ENCODE measurements at places on chromosomes 1 and 21.

DNA sequence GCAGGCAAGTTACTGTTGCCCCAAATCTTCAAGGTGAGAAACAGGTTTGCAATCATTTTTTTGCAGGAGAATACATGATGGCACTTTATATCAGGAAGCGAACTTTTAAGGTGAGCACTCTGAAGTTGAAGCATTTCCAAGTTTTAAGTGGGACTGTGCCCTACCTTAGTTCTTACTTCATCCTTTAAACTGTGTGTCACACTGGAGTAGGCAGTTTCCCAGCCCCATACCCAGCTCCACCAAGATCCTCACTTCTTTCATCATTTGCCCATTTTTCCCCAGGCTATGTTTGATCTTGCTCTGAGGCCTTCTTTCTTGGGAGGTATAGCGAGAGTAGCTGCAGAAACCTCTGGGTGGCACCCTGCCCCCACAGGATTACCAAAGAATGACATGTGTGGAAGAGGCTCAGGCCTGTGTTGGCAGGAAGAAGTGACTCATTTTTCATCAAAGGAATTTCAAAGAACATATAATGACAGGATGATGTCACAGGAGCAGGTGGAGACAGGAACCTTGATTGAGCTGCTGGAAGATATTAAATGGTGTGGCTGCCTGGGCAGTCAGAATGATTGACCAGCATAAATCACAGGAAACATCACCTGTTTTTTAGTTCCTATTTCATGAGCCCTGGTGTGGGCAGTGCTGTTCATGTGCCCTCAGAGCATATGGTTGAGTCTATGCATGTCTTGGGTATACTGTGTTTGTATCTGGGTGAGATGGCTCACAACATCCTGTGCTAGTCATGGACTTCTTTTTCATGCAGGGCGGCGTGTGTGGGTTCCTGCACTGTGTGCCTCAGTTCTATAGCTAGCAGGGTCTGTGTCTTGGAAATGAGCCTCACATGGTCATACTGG, 20.8 kb upstream of the MACF1 start:
- DNase-seq: peak; percentile 91

- DNase-seq: no peak
These were observed 116.1 kb downstream of the HLCS start for GRCh38 chr21:36850372-36850771.

GRCh38 chr1:182608845-182609610, 4.8 kb upstream of the RGS16 start:
- DNase-seq: no peak

- no peak for DNase-seq
These were observed 12.7 kb upstream of the CRNN start for GRCh38 chr1:152426731-152427130.

DNA sequence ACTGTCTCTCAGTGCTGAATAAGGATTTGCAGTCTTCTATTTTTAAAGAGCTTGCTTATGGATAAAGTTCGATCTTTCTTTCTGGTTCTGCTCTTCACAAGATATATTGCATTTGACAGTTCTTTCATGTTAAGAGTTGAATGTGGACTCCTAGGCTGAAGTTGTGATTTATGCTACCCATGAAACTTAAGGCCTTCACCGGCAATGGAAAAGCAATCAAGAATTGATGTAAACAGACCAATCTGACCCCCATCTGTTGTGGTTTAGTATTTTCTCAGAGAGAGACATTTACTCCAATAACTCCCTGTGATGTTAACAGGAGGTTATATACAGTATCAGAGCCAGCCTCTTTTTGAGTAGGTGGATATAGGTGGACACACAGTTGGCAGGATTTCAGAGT, 165.8 kb downstream of the PAPPA2 start:
- DNase-seq: no peak

GRCh38 chr1:53592521-53592982, 133.4 kb downstream of the DMRTB1 start:
- DNase-seq: no peak

- no peak for DNase-seq
These were observed 47.1 kb upstream of the IRF2BP2 start for GRCh38 chr1:234656944-234657654.

- DNase-seq: no peak
These were observed 9.1 kb upstream of the IRF2BP2 start for GRCh38 chr1:234619071-234619480.

GRCh38 chr1:6935361-6935883, 150.2 kb downstream of the CAMTA1 start:
- DNase-seq: no peak

DNA sequence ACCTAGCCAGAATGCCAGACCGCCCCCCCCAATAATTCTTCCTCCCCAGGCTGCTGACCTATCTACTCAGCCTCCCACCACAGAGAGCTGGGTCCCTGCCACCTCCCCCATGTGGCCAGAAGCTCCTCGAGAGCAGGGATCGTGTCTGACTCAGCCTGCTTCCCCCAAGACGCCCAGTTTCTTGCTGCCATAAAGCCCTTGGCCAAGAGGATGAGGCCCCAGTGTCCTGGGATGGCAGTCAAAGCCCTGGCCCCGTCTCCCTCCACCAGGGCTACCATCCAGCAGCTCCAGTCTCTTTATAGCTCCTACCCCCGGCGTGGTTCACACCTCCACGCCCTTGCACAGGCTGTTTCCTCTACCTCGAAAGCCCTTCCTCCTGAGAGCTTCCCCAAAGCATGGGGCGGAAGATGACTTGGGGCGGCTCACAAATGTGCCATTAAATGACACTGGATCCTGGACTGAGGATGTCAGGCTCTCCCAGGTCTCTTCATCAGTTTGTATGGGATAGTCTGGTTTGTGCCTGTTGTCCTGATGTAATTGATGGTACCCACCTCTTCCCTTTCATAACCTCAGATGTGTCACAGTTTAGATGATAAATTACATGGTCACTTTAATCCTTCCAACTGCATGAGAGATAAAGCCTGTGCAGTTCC, 13.2 kb downstream of the ADGRB2 start:
- DNase-seq: no peak

DNA sequence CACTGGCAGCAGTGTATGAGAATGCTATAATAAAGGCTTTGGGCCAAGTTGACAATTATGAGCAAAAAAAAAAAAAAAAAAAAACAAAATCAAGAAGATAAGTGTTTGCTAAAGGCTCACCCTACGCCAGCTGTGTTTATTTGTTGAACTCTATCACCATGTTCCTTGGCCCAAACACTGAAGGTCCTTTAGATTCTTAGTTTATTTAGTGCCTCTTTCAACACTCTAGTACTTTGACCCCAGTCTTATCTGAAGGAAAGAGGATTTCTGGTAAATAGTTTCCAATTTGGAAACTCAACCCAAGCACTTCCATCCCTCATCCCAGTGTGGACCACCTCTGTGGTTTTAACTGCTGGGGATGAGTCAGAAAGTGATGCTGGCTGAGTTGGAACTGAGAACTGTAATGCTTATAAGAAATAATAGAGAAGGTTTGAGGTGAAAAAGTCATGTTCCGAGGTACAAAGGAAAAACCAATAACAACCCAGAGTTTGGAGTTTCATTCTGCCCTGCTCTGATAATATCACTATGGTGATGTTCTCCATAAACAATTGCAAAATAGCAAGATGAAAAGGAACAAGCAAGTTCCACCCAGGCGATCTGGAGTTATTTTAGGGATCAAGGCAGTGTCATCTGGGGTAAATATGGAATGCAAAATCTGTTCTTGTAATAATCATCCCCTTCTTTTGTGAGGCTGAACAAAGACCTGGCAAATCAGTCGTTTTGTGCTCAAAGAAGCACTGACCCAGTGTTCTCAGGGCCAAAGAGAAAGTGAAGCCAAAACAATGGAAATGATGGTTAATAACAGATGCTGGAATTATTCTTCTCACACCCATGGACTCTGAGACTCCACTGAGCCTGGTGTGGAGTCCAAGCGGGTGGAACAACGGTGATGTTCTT, 19.7 kb upstream of the CAPZB start:
- DNase-seq: no peak

- no peak for DNase-seq
These were observed 59.1 kb downstream of the PLXNA2 start for GRCh38 chr1:208184966-208185654.

GRCh38 chr1:171754353-171754705, 12.5 kb upstream of the VAMP4 start:
- no peak for DNase-seq

- DNase-seq: no peak
These were observed 4.8 kb upstream of the RHCE start for GRCh38 chr1:25425098-25426085.

DNA sequence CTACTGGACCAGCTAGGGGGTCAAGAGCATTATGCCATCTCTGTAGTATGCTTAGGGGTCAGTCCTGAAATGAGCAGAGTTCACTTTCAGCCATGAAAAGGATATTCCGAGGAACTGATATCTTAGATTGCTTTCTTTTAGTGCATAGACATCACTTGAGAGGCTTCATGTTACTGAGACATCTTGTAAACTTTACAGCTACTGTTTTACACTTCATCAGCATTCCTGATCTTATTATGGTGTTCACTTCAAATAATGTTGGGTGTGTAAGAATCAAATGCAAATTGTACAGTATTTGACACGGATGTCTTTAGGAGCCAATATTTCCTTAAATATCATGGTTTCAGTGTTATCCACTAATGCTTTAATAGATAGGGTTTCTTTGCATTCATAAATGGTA, 22.4 kb upstream of the CLDN14 start:
- DNase-seq: no peak

DNA sequence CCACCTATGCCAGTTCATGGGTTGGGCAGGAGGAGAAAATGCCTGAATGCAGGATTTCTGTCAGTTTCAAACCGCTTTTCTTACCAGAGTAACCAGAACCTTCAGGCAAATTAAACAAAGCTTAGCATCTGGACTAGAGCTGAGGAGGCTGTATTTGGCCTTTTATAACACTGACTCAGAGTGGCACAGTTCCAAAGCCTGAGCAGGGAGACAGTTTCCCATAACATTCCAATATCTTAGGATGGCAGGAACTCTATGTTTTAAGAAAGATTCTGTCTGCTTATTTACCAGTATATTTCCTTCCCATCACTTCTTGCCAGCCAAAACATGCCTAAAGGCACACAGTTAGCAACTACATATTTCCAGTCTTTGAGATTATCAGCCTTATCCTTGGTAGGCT, 46.8 kb downstream of the UBR4 start:
- no peak for DNase-seq

DNA sequence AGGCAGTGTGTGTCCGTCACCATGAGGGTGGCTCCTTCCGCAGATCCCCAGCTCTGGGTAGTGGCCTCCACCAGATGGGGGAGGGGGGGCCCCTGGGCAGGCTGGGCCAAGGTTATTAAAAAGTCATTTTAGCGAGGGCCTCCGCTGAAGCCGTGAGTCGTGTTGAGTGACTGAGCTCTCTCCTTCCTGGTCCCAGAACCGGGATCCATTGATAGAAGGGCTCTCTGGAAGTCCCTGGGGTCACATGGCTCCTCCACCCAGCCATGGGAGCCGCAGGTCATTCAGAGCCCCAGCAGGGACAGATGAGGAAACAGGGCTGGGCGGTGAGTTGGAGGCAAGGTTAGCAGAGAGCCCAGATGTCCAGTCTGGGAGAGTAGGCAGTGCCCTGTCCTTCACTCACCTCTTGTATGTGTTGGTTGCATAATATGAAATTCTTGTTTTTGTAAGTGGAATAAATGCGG, 12.9 kb downstream of the MIIP start:
- no peak for DNase-seq

DNA sequence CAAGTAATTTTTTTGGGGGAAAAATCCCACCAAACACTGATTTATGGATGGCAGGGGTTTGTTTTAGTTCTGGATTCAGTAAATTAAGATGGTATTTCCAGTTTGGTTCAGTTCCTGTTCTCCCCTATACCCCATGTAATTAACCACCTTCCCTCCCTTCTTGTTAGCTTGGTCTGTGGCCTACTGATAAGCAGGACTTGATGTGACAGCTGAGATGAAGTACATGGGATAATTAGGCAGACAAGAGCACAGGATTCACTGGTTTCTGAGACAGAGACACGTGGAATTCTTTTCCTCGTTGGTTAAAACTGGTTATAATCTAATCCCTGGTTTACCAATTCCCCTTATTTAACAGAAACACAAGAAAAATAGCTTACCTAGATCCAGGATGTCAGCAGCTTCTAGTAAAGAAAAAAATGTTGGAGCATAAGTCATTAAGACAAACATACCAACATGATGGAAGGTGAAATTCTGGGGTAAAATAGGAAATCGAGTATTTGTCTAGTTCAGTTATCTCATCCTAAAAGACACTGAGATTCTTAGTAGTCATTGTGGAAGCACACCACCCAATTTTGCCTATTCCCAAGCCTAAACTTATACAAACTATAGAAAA, 81.5 kb downstream of the SCMH1 start:
- no peak for DNase-seq

- DNase-seq: no peak
These were observed 39.9 kb downstream of the ZBTB17 start for GRCh38 chr1:15936025-15936424.

DNA sequence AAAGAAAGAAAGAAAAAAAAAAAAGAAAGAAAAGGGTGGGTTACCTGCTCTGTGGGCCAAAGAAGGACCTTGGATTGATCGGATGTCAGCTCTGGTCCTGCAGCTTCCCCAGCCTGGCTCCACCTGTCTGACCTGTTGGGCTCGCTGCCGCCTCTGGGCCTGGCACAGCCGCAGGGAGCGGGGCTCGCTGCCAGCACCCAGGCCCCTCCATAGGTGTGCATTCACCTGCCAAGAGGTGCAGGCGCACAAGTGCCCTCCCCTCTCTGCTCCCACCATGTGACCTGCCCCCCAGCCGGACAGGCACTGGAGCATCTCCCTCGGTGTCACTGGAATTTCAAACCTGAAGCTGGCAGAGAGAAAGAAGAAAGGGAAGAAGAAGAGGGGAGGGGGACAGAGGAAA, 33.1 kb upstream of the GPR157 start:
- DNase-seq: no peak

DNA sequence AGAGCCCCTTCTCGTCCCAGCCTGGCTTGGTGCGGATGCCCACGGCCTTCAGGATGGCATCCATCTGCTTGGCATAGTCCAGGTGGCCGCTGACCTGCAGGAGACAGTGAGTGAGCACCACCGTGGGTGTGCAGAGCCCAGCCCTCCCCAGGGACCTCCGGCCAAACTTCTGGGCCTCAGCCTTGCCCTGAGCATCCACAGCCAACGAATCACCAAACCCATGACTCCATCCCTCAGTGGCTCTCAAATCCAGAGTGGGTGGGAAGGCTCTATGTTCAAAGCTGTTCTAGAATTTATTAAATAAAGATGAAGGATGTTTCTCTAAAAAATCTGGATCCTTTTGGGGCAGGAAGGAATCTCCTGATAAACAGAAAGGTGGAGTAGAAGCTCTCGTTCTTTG, 18.7 kb downstream of the HTR6 start:
- DNase-seq: no peak

- peak; percentile 82 for DNase-seq
These were observed 8.5 kb upstream of the MEX3A start for GRCh38 chr1:156090840-156091188.

Measured in DND-41 (cell line).